ENCODE measurements at places on chromosomes 11 and 22.

- DNase-seq, result peak; percentile 53
Observed at GRCh38 chr11:35944503-35945136, 758 bp downstream of the LDLRAD3 start.

GRCh38 chr11:29538339-29539036, 478.3 kb downstream of the KCNA4 start:
- no peak for DNase-seq

DNA sequence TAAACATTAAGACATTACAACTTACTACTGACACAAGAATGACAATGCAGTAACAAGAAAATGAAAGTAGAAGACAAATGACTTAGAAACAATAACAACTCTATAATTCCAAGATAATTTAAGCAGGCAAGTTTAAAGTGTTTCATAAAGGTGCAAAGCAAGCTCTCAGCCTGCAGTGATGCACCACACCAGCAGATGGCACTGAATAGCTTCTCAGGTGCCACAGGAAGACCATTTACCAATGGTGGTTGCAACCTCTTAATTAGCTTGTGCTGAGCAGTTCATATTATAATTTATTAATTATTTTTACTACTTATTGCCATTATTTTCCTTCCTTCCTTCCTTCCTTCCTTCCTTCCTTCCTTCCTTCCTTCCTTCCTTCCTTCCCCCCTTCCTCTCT, 60.6 kb downstream of the NXPE2 start:
- no peak for DNase-seq

- no peak for DNase-seq
Observed at GRCh38 chr11:32448232-32448631, 12.9 kb upstream of the WT1 start.

DNA sequence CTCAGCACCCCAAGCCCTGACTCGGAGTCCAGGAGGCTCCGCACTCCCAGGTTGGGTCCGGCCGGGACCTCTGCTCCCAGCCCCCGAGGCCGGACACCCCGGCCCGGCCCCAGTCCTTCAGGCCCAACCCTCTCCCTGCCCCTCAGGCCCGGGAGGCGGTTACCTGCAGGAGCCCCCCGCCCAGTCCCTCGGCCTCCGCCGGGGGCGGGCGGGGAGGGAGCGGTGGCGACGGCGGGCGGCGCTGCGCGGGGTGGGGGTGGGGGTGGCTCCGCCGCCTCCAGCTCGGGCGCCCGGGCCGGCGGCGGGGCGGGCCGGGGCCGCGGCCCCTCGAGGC, 310 bp downstream of the TCF20 start:
- no peak for DNase-seq

DNA sequence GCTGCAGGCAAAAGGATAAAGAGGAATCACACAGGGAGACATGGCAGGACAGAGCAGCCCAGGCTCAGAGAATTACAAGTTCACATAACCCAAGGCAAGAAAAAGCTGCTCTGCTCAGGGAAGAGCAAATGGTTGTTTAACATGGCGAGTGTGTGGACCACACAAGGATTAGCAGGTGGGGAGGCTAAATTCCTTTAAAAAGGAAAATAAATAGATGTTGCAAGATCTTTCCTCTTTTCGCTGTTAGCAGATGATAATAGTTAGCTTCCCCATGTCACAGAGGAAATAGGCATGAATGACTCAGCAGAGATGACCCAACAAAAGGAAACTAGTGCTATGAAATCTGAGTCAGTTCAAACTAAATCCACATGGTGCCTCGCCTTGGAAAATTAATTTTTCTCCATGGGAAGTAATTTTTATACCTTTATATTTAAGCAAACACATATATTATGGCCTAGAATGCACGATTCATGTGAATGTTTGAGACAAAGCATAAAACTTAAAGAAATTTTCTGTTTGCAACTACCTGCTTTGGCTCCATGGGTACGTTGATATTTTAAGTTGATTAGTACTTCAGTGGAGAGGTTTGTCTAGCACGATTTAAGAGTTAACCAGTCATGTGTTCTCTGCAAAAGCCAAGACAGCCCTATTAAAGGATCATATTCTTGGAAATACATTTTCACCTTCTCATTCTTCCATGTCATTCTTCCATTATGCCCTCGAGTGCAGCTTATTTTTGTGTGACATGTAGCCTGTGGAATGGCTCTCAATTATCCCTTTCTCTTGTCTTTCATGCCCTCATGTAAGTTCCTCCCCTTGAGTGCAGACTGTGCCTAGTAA, 38.5 kb upstream of the FJX1 start:
- no peak for DNase-seq

GRCh38 chr11:132258875-132259274, 888.5 kb downstream of the NTM start:
- DNase-seq, result no peak

DNA sequence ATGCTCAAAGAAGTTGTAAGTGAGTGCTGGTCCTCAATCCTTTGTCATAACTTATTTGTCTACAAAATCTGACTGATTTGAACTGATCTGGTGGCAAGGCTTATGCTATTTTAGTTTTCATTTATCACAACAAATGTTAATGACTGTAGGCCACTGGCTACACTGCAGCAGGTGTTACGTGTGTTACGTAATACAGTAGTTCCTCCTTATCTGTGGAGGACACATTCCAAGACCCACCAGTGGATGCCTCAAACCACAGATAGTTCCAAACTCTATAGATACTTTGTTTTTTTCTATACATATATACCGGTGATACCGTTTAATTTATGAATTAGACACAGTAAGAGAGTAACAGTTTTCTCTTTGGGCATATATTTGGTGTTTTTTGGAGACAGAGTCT, 7.0 kb downstream of the MADD start:
- DNase-seq, result no peak

DNA sequence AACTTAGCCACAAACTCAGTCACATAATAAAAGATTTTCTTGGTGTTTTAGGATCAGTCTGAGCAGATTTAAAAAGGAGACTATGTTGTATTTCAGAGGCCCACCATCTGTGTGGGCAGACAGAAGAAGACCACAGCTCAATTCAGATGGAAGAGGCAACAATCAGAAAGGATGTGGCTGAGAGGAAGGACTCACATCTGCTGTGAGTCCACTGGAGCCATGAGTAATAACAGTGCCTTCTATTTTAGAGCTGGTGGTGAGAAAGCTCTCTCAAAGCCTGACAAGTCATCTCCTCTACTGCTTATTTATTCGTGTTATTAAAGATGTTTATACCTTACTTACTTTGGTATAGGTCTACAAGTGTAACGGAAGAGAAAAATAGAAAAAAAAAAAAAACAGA, 357.2 kb downstream of the OPCML start:
- no peak for DNase-seq

GRCh38 chr11:72446929-72447769, 12.8 kb upstream of the CLPB start:
- no peak for DNase-seq

- DNase-seq, result peak; percentile 74
Observed at GRCh38 chr11:96338910-96339705, 3.9 kb downstream of the MAML2 start.

DNA sequence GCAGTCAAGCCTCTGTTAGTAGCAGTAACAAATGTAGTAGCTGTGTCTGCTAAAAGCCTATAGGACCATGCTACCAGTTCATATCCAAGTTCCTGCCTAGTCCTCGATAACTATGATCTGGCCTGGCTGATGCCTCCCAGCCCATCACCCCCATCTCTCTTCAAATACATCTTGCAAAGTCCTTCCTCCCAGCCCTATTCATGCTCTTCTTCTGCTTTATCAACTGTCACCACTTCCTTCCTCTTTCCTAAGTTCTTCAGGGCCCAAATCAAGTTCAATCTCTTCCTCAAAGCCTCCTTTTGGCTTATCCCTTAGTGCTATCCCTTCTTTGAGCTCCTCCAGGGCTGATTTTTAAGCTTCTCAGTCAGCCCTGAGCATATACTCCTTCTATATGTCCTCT, 150.9 kb upstream of the THY1 start:
- DNase-seq, result no peak

DNA sequence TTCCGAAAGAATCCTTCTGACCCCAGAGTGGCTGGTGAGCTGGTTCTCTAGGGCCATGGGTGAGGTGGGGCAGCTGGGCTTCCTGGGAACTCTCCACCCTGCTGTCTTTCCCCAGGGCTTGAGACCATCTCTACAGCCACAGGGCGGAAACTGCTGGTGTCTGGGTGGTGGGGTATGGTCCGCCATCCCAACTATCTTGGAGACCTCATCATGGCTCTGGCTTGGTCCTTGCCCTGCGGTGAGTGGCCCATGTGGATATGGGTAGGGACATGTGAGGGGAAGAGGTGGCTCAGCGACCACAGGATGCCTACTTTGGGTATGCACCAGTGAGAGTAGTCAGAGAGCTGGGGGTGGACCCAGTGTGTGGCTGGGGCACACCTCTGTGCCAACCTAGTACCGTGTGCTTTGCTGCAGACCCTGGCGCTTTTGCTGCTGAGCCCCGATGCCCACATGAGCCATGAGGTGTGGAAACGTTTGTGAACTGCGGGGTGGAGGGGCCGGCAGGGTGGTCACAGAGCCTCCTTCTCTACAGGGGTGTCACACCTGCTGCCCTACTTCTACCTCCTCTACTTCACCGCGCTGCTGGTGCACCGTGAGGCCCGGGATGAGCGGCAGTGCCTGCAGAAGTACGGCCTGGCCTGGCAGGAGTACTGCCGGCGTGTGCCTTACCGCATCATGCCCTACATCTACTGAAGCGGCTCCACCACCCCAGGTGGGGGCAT, 2.0 kb downstream of the ZNHIT2 start:
- DNase-seq, result no peak

- DNase-seq, result no peak
Observed at GRCh38 chr11:7538466-7539454, 25.0 kb downstream of the PPFIBP2 start.

- DNase-seq, result no peak
Observed at GRCh38 chr11:104798789-104799188, 99.5 kb downstream of the CASP12 start.

- DNase-seq, result no peak
Observed at GRCh38 chr11:38461751-38462150, 1863.7 kb upstream of the RAG2 start.

GRCh38 chr11:50182486-50182885, 149.8 kb downstream of the OR4C45 start:
- no peak for DNase-seq

GRCh38 chr11:47329431-47329986, 23.0 kb downstream of the MYBPC3 start:
- no peak for DNase-seq

DNA sequence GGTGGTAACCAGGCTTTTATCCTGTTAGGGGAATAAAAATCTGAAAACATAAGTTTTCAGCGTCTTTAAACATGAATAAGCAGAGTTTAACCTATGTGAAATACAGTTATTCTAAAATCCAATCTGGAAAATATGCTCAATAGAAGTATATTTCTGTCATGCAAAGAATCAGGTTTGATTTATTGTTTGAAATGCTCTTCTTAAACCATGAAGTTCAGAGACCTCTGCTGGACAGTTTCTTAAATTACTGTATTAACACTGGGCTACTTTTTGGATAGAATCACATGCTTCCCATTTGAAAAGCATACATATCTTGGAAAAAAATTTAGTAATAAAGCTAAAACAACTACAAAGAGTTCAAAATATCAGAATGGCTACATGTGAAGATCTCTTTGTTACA, 25.4 kb downstream of the APIP start:
- DNase-seq, result no peak

- DNase-seq, result no peak
Observed at GRCh38 chr22:26972286-26972685, 314.9 kb downstream of the MIAT start.

DNA sequence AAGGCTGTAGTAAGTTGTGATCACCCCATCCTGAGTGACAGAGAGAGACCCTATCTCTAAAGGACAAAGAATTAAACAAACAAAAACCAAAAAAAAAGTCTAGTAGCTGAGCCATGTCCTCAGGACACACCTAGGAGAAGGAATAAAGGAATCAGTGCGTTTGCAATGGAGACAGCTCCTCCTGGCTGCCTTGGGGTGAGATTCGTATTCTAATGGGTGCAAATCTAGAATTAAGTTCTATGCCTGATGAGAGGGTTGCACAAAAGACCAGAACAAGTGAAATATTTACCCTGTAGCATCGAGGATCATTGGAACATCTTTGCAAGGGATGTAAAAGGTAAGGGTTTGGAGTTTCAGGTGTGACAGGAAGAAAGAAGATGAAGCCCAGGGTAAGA, 70.3 kb upstream of the BMAL1 start:
- no peak for DNase-seq

DNA sequence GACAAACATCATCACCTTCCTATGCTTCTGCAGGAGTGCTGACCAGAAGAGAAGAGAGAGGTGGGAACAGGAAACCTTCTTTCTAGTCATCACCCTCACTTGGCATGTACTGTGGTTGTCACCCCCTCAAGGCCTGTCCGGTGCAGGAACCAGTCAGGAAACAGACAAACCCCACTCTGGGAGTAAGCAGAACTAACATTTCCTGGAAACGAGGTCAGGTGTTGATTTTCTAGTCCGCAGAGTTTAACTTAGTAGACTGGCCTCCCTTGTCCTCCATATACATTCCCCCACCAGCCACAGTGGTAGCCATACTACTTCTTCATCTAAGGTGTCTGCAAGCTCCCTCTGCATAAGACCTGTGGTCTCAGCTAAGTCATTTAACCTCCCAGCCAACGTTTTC, 80.7 kb upstream of the NCAM1 start:
- no peak for DNase-seq

DNA sequence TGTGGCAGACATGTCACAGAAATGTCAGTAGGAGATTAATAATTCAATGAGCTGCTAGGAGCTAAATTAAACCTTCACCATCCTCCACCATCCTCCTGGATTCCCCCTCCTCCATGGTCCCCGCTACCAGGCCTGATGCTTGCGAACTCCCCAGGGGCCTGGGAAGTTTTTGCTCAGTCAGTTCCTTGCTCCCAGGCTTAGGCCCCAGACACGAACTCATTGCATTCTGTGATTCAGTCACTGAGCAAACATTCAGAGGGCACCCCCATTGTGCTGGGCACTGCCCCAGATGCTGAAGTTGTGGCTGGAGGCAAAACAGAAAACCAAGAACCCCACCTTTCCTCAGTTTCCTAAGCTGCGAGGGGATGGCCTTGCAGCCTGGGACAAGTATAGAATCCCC, 14.3 kb downstream of the NPTXR start:
- no peak for DNase-seq

- DNase-seq, result no peak
Observed at GRCh38 chr11:45864041-45864440, 16.8 kb downstream of the CRY2 start.

- no peak for DNase-seq
Observed at GRCh38 chr22:44648085-44648820, 53.8 kb upstream of the PRR5 start.

GRCh38 chr11:128448981-128449713, 138.2 kb downstream of the ETS1 start:
- no peak for DNase-seq

DNA sequence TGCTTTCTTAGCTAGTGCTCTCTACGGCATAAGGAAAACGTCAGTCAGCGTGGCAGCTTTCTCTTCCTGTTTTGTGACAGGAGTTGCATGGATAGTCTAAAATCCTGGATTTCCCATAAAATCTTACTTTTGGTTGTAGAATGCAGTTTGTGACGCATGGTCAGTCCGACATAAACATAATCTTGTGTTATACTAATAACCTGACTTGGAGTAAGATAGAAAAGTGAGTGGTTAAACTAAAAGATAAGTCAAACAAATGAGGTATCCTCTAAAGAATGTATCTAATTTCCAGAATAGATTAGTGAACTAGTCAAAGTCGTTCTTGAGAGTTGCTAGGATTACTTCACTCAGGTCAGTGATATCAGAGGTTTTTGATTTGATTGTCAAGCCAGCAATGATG, 157.6 kb downstream of the PGR start:
- DNase-seq, result no peak

Data from C1 segment of cervical spinal cord (tissue), 14 donors.